ENCODE measurements at places on chromosomes 12 and 14. TPM values are rescaled to one million over a fixed set of nuclear protein-coding genes. Genes with fewer than 3 reads are reported as not detected.

The FAIM2 gene
- 6.6 TPM for total RNA-seq

The CYP46A1 gene
- not detected for total RNA-seq

The CNTN1 gene
- total RNA-seq, result 0.43 TPM

The LUM gene
- total RNA-seq, result 151 TPM

The LGR5 gene
- total RNA-seq, result not detected

The FOXN4 gene
- not detected for total RNA-seq

The ARHGDIB gene
- total RNA-seq, result 46.7 TPM

The SDSL gene
- total RNA-seq, result 3.5 TPM

The TBC1D30 gene
- total RNA-seq, result under 0.01 TPM

The SLC5A8 gene
- total RNA-seq, result not detected

Data from placental pericyte (primary cell).